ENCODE measurements at places on chromosomes 12 and 14.

DNA sequence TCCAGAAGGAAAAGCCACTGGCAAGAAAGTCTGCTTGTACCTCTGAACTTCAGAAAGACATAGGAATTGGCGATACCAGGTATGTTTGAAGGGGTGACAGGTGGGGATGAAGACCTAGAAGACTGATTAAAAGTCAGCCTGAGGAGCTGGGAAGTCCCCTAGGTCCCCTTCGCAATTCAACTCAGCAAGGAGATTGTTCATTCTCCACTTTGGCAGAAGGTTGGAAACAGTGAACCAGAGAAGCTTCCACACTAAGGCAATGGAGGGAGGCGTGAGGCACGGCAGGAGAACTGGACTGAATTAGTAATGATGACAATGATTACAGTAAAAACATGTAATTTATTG is 240.3 kb upstream of the TMPO start:
- DNase-seq, result no peak

- no peak for DNase-seq
Observed at GRCh38 chr12:68538726-68539614, 71.7 kb upstream of the RAP1B start.

GRCh38 chr12:116525418-116526001 is 33.7 kb upstream of the MAP1LC3B2 start:
- DNase-seq, result no peak

DNA sequence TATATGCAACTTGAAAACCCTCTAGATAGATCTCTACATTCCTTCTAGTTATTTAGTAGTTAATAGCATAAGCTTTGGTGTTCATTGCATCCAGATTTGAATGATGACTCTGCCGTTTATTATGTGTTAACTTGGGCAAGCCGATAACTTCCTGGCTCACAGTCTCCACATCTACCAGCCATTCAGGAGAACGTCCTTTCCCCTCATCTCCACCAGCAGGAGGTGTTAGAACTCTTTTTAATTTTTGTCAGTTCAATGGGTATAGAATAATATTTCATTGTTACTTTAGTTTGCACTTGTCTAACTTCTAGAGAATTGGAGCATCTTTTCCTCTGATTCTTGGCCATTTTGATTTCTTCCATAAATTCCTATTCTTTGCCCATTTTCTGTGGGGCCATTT is 30.0 kb upstream of the WSCD2 start:
- no peak for DNase-seq
